Colonic mucosa (tissue), 4 donors: ENCODE measurements at places on chromosomes 3 and 15.

DNA sequence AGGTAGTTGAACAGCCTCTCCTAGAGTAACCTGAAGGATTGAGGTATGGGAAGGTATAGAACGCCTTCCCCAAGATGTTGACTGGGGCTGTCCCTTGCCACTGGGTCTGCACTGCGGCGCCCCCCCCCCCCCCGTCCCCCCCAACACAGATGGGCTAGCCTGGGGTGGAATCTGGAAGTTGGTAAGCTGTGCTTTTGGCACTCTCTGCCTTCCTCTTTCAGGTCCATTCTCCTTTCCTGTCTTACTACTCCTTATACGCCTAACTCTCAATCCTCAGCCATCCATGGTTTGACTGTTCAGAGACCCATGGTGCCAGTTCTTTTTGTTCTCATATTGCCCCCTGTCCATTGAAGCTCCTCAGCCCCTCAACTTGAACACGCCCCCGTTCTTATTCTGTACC lies 42.8 kb downstream of the MAP2K1 start:
- DNase-seq: no peak

DNA sequence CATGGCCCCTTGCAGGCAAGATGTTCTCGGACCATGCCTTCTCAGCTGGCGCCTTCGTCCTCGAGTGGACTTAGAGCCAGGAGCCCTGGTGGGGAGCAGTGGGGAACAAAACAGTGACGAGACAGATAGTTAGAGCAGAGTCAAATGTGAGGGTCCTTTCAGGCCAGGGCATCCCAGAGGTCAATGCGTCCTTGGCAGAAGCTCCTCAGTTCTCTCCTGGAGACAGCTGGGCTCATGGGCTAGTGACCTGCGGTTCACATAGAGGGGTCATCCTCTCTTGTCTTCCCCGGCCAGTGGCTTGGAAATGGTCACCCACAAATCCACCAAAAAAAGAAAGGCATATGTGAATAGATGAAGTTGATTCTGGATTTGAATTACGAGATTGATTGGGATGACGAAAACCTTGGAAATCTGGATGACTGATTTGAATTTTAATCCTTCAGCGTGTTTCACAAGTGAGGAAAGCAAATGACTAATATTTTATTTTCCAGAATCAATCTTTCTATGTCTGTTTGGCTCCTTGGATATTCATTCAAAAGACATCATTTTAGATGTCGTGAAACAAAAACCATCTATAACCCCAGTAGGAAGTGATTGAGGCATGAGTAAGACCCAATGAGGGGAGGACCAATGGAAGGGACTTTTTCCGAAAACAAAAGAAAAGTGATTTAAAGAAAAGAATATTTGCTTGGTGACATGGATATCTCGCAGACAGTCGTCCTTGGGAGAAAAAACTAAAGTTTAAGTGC lies 84.5 kb downstream of the ASB7 start:
- no peak for DNase-seq

- DNase-seq: no peak
Measured at GRCh38 chr15:62352817-62353216, 187.7 kb upstream of the C2CD4B start.

GRCh38 chr3:124963755-124964154 lies 29.2 kb upstream of the MUC13 start:
- DNase-seq: peak; percentile 39

DNA sequence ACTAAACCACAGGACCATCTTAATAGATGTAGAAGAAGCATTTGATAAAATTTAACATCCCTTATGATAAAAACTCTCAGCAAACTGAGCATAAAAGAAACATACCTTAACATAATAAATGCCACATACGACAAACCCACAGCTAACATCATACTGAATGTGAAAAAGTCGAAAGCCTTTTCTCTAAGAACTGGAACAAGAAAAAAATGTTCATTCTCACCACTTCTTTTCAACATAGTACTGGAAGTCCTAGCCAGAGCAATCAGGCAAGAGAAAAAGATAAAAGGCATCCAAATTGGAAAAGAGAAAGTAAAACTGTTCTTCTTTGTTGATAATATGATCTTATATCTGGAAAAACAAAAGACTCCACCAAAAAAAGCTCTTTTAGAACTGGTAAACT lies 134.2 kb downstream of the RPL22L1 start:
- no peak for DNase-seq

GRCh38 chr3:131803113-131803512 lies 231.7 kb downstream of the CPNE4 start:
- no peak for DNase-seq

DNA sequence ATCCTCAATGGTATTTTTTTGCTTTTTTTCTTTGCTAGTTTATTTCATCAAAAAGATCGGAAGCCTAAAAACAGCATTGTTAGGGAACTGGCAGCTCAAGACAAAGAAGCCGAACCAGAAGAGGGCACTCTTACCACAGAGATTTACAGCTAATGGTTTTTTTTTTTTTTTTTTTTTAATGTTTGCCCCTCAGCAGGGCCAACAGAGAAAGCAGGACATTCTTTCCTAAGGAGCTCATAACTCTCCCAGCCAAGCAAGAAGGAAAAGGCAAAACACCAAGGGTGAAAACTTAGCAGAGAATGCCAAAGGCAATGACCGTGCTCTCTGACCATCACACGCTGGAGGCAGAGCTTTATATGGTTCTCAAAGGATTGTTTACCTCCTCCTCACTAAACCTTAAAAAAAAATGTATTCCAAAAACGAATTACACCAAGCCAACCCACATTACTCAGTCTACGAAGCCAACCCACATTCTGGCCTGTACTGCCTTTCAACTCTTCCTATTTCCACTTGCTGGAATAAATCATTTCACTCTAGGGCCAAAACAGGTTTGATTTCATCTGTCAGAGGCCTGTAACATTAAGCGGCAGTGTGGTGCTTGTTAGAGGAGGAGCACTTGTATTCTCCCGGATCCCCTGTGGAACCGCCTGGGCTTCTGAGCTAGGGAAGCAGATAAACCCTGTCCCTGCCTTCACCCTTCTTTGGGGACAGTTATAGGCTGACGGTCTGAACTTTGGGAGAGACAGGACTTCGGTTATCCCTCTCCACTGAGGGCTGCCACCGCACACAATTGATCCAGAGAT lies 35.6 kb upstream of the GYG1 start:
- peak; percentile 50 for DNase-seq

DNA sequence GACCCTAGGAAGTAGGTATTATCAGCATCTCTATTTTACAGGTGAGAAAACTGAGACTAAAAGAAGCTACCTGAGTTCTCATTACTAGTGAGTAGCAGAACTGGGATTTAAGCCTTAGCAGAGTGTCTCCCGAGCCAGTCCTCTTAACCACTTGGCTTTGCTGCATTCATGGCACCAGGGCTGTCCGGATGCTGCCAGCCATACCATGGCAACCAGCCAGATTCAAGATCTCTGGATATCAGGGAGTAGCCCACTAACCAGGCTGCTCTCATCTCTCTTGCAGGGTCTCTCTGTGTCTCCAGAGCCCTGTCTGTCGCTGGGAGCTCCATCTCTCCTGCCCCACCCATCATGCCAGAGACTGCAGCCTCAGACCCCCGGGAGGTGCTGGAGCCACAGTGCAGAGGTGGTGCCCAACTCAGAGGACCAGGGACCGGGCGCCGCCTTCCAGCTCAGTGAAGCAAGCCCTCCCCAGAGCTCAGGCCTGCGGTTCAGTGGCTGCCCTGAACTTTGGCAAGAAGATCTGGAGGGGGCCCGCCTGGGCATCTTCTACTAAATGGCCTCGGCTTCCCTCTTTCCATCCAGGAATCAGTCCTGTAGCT lies 1.7 kb downstream of the MESP2 start:
- DNase-seq: no peak

DNA sequence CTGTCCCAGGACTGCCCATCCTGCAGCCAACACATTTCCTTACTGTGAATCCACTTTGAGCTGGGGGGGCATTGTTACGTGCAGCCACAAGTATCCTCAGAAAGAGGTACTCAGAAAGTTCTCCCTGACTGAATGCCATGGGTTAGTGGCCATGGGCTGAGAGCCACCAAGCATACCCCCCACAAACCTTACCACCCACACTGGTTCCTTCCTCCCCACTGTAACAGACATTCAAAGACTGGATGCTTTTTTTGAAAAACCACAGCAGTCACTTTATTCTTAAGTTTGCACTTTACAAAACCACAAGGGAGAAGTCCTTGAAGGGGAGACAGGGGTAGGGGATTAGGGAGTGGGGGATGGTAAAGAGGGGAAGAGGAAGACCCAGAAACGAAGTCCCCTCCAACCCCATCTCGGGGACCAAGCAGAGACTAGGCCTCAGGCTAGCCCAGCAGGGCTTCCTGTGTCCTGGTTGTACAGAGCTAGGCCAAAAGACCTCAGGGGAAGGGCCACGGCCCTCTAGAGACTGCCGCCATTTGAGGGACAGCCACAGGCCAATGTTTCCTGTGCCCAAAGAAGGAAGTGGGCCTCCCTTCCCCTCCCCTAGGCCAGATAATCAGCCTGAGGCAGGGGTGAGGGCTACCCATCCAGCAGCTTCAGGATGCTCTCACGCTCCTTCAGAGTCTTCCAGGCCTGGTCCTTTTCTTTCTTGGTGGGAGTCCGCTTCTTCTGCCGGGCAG lies 10.1 kb upstream of the CAMK1 start:
- no peak for DNase-seq

DNA sequence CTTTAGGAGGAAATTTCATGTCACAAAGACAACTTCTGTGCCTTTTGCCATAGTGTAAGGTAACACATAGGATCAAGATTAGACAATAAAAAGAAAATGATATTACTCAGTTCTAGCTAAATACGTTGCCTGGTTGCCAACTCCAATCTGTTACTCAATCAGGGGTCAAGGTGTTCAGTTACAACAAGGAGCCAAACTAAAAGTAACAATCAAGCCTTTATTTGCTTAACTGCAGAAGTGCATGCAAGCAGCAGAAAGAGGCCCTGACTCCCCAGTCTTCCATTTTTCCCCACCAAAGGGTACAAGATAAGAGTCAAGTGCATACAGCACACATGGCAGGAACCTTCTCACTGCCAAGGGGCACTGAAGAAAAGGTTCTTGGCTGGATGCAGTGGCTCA lies 28.3 kb upstream of the PPP4R2 start:
- no peak for DNase-seq

- no peak for DNase-seq
Measured at GRCh38 chr3:72452745-72453144, 395.5 kb downstream of the SHQ1 start.

- DNase-seq: no peak
Measured at GRCh38 chr3:13308380-13308801, 111.7 kb downstream of the NUP210 start.

- no peak for DNase-seq
Measured at GRCh38 chr3:30713885-30714503, 107.6 kb downstream of the TGFBR2 start.

- no peak for DNase-seq
Measured at GRCh38 chr3:82509951-82510603, 748.6 kb upstream of the GBE1 start.

- DNase-seq: no peak
Measured at GRCh38 chr15:36617529-36618196, 38.2 kb downstream of the CDIN1 start.

GRCh38 chr3:186705882-186706780 lies 11.0 kb upstream of the KNG1 start:
- DNase-seq: no peak

DNA sequence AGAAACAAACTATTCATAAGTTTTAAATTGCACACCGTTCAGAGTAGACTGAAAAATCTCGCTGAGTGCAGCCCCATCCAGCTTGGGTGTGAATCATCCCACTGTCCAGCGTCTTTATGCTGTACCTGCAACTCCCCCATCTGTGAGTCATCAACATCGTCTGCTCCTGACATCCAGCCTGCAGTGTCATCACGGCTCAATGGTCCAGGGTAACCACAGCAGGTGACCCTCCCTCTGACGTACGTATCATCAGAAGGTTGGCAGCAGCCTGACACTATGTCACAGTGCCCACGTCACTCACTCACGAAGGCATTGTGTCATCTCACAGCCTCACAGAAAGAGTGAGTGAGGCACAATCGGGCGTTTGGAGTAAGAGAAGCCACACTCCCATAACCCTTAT lies 65.2 kb downstream of the TPRA1 start:
- DNase-seq: no peak

DNA sequence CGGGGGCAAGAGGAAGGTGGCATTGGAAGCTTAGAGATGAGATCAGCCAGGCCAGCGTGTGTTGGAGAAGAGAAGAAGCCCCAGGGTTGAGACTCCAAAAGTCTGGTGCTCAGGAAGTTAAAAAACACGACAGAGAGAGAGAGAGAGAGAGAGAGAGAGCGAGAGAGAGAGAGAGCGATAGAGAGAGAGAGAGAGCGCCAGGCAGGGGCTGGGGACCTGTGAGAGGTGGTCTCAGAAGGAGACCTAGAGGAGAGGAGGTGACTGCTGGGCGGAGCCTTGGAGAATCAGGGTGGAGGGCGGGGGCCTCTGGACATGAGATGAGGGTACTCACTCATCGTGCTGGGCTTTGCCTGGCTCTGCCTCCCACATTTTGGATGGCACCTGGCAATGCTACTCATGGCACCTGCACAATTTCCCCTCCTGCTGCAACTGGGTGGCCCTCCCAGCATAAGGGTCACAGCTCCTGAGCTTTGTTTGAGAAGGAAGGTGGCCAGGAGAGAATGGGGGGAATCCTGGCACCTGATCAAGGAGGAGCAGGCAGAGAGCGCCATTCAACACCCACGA lies 51.0 kb downstream of the FBLN2 start:
- no peak for DNase-seq

DNA sequence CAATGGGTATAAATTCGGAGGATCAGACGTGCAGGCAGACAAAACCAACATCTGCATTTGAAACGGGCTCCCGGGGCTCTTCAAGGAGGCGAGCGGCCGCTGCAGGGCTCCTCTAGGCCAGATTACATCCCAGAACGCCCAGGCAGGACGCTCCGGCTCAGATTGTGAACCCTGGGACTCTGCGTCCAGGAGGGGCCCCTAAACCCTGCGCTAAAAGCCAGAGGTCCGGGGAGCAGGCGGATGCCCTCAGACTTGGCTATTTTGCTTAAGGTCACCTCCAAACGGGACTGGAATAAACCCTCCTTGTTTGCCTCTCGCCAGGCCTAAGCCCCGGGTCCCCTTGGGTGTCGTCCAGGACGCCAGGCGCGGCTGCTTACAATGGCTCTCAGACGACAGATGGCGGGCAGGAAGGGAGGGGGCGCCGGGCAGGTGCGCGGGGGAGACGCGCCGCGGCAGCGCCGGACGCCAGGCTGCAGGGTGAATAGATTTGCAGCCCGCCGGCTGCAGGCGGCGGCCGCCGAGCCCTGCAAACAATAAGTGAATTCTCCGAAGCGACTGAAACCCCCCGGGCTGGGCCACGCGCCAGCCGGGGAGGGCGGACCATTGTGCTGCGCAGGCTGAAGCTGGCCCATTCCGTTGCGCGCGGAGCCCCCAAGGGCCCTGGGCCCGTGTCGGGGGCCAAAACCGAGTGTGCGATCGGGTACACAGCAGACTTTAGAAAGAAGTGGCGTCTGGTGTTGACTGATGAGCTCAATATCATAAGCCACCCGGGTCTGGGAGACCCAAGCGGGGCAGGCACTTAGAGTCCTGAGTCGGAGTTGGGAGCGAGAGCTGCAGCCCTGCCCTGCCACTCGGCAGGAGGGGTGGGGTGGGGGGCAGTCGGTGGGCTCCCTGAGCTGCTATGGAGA lies 32.3 kb upstream of the AMOTL2 start:
- DNase-seq: peak; percentile 59

- no peak for DNase-seq
Measured at GRCh38 chr15:97463696-97464095, 496.8 kb upstream of the ARRDC4 start.

- no peak for DNase-seq
Measured at GRCh38 chr3:45123030-45123429, 23.1 kb downstream of the CDCP1 start.
